ENCODE measurements at places on chromosomes 7 and 10.

DNA sequence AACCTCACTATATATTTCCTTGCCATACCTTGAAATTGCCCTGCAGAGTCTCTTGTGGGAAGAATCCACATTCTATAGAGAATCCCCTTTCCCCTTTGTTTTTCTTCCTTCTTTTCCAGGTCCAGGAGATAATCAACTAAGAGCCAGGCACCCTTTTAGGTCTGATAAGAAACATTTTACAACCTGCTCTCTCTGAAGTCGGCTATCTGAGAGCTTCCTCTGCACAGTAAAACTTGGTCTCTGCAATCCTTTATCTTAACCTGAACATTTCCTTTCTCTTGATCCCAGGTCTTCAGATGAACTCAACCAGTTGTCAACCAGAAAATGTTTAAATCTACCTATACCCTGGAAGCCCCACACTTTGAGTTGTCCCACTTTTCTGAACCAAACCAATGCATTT, 19.5 kb upstream of the PTER start:
- DNase-seq: no peak

DNA sequence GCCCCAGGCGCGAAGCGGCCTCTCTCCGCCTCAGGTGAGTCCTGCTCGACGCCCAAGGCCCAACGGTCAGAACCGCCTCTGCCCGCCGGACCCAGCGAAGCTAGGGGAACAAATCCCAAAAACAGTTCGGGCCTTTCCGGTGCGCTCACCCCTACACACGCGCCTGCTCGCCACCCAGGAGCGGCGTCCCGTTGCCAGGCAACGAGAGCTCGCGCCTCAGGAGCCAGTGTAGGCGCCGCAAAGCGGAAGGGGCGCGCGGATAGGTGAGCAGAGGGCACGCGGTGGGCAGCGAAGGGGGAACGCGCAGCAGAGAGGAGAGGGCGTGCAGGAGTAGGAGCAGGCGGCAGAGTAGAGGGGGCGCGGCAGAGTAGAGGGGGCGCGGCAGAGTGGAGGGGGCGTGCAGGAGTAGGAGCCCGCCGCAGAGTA, at the start of the genes DYDC1 and DYDC2:
DYDC1 (minus strand) TSS at position 193 of the 426 bp plus-strand sequence. CDS start 4,154 bp downstream, outside the sequence.
DYDC2 (plus strand) TSS at position 219 of the 426 bp plus-strand sequence. CDS start 5,663 bp downstream, outside the sequence.
- DNase-seq: peak; percentile 28

DNA sequence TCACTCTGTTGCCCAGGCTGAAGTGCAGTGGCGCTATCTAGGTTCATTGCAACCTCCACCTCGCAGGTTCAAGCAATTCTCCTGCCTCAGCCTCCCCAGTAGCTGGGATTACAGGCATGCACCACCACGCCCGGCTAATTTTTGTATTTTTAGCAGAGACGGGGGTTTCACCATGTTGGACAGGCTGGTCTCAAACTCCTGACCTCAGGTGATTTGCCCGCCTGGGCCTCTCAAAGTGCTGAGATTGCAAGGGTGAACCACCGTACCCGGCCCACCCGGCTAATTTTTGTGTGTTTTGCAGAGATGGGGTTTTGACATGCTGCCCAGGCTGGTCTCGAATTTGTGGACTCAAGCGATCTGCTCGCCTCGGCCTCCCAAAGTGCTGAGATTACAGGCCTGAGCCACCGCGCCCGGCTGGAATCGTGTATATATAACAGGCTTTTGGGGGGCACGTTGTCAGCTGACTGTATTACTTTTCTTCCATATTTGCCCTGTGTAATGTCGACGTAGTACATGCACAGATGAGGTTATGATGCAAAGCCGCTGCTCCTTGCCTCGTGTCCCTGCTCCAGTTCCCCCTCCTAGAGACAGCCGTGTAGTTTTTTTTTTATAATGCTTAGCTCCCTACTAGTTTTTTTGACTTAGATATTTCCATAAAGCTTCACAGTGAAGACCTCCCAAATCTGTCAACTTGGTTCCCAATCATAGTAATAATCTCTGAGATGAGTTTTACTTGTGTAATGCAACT, 883 bp upstream of the TRA2A start:
- DNase-seq: no peak

- no peak for DNase-seq
Measured at GRCh38 chr7:4836206-4836661, 25.6 kb downstream of the PAPOLB start.

DNA sequence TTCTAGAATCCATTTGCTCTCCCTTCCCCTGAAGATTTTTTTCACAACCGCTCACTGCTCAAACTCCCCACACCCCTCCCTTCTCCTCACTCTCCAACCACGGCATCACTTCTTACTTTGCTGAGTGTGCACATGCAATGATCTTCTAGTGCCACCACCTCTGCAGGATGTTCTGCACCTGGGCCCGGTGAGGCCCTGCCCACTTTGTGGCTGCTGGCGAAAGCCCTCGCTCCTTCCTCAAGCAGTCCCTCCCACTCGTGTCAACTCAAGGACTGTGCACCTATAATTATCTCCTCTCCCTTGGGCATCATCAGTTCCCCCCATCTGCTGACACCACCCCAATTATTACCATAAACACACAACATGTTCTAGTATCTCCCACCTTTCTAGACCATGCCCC, 91.0 kb upstream of the LANCL2 start:
- no peak for DNase-seq

GRCh38 chr10:19014034-19014433, 34.6 kb upstream of the MALRD1 start:
- DNase-seq: no peak
